NCI-H2081 treated with DMSO at 0.1 percent for 48 hours (cell line): ENCODE measurements at places on chromosomes 5 and 9.

DNA sequence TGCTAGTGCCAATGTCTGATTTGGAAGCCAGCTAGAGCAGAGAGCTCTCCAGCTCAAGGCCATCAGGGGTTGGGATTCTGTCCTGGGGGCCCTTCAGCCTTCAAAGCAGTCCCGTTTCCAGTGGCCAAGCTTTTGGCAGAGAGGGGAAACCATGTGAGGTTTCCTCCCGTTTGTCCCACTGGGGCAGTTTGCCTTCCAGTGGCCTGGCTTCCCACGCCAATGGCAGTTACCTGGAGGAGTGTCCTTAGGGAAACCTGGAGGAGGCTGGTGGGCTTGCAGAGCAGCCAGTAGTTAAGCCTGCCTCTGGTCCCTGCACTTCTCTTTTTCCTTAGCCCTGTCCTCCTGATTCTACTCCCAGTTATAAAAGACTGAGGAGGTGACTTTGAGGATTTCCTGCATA, 37.7 kb downstream of the FGD3 start:
- no peak for DNase-seq

DNA sequence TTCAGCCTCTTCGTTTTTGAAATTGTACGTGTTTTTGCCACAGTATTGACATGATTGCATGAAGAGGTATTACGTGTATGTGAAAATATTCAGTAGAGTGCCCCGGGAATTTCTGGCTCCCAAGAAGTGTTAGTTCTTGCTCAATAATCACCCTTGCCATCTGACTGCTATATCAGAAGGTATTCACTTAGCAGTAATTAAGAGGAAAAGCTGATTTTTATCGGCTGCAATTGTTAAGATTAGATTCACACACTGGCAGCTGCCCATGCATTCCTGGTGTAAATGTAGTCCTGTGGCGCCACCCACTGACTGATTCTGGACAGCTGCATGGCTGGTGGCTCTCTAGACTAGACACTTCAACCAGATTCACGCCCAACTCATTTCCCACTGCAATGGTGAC, 440.1 kb upstream of the ADAMTS16 start:
- no peak for DNase-seq

DNA sequence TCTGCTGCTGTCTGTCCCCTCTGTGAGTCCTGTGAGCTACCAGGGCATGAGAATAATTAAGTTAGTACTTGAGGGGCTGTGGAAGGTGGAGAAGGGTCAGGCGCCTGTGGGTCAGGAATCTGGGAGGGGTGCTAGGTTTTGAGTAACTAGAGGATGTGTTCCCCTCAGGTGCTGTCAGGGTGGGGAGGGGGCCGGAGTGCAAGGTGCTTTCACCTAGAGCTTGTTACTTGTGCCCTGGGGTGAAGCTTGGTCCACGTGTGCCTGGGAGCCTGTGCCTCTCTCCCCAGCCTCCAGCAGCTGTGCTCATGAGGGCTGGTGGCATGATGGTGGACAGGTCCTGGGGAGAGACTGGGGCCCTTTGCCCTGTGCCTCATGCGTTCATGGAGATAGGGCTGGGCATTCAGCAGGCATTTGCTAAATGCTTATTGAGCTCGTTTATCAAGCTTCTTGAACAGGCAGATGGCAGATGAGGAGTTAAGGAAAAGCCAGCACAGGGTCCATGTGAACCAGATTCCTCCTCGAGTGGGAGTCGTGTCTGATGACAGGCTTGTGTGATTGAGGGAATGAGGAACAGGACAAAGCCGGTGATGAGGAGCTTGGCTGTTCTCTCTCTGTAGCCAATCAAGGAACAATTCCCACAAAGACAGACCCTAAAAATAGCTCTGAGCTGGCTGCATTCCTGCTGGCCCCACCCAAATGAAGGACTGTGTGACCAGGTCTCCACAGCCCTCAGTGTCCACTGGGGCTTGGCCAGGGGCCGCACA, 40.9 kb downstream of the CACNA1B start:
- DNase-seq, result no peak

DNA sequence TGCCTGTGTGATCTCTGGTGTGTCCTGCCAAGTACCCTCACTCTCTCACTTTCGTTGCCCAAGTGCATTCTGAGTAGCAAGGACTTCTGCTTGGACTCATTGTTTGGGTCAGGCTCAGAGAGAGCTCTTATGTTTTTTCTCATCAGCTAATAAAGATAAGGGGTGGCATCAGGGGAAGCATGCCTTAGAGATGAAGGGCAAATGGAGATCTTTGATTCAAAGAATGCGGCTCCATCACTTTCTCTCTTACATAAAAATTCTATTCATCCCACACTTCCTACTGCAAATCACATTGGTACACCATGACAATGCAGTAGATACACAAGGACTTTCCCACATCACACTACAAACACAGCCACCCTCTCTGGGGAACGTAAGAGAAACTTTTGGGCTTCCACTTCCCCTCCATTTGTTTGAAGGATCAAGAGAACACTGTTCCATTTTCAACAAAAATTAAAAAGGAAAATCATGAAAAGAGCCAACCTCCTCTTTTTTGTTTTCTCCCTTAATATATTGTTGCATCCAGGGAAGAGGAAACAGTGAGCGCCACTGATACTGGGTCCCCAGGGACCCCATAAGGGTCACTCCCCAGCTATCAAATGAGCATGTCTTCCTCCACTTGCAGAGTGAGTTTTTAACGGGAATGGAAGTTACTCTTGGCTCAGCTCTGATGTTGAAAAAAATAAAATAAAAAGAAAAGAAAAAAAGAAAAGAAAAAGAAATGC, 73.0 kb downstream of the ZNF366 start:
- no peak for DNase-seq
